Progenitor cell of endocrine pancreas (in vitro differentiated cells): ENCODE measurements at places on chromosomes 7 and 10.

- DNase-seq = no peak
Measured at GRCh38 chr7:126302639-126303038, 950.1 kb downstream of the GRM8 start.

DNA sequence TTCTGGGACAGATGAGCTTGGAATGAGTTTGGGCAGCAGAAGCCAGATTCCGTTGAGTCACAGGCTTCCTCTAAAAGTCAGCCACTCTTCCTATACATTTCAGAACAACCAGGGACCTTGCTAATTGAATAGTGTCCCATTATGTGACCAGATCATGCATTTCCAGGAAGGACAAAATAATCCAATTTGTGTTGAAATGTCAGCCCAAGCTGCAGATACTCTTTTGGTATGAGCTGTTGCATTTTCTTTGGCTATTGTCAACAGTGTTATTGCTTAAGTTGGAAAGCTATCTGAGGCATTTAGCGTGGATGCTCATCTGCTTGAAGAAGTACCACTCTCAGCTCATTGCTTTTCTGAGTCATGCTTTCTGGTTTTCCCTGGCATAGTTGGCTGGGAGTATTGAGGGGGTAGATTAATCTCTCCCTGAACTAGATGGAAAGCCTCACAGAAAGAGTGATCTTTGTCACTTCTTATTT lies 223.7 kb upstream of the HABP2 start:
- no peak for DNase-seq

DNA sequence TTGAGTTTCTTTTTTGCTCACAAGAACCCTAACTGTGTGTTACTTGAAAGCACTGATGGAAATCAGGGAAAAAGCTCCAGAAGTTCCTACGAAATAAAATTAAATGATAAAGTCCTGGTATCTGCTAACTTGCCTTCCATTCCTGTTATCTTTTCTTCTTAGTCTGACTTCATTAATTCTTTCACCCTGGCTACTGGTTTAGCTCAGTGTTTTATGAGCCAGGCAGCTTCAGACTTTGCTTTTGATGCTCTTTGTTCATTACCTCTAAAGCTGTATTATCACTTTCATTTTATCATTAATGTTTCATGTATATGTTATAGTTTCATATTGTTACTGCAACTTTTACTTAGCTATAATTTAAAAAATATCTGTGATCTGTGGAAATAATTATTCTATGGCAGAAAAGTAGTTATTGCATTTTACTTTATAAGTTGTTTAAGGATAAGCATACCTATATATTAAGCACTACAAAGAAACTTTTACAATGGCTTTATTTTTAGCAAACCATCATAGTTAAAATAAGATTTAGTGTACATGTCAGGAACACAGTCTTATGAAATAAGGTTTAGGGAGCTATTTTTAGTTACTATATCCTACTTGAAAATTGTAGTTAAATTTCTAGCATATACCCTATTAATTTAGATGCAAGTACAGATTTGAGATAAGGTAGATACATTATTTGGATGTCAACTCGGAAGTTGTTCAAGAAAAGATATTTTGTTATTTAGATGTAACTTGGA lies 19.3 kb downstream of the PTEN start:
- no peak for DNase-seq

- no peak for DNase-seq
Measured at GRCh38 chr10:72541337-72541736, 84.5 kb downstream of the MICU1 start.

DNA sequence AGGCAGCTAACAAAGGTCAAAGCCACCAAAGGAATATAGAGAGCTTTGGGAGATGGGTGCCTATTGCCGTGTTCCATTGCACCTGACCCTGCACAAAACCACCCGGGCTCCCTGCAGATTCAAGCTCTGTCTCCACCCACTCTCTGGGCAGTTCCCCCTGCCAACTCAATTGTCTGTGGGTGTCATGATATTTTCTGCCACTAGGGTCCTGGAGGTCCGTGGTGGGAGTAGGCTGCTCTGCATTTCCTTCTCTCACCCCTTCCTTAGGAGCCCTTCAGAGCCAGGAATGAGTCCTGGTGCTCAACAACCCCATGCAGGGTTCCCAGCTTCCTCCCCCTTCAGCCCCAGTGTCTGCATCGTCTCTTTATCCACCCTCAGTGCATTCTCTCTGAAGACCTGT lies 34.1 kb downstream of the PNLIPRP2 start:
- DNase-seq = no peak

- DNase-seq = no peak
Measured at GRCh38 chr7:23893176-23893941, 183.3 kb downstream of the STK31 start.

- peak; percentile 96 for DNase-seq
Measured at GRCh38 chr7:74658178-74659004, 873 bp downstream of the GTF2I start.

DNA sequence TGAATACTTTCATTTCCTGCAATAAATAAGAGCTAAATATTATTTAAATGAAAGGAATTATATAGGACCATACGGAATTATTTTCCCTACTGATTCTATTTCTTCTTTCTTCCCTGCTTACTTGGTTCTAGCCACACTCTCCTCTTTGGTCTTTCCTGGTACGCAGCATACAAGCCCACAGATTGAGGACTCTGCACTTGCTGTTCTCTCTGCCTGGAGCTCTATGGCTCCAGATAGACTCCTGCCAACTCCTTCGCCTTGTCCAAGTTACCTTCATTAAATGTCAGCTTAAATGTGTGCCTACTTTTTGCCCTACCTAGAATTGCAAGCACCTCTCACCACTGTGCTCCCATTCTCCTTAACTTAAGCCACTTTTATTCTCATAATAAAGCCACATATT lies 203.4 kb downstream of the MDFIC start:
- no peak for DNase-seq

- DNase-seq = no peak
Measured at GRCh38 chr10:101695404-101695890, 477 bp upstream of the FBXW4 start.

DNA sequence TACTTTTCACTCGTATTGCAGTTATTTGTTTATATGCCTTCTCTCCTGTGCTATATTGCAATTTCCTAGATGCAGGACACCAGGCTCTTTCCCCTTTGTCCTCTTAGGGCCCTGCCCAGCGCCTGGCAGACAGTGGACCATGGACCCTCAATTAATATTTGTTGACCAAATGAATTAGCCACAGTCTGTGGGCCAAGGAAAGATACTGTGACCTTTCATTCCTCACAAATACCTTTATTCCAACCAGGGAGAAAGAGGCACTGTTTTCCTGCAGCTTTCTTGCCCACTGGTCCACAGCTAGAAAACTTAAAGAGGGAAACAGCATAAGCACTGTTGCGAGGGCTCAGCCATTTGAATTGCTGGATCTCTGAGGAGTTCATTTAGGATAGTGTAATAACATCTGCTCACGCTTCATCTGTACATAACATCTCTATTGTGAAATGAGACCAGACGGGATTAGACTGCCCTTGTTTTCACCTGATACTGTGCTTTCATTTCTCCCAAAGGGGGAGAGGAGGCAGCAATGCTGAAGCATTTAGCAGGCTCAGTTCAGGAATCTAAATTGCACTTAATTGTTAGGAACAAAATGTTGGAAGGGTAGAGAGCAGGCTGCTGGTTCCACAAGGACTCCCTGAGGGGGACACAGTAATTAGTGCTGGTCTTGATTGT lies 46.7 kb downstream of the TNS3 start:
- DNase-seq = no peak

GRCh38 chr10:13206546-13207443 lies 27.4 kb downstream of the UCMA start:
- no peak for DNase-seq

DNA sequence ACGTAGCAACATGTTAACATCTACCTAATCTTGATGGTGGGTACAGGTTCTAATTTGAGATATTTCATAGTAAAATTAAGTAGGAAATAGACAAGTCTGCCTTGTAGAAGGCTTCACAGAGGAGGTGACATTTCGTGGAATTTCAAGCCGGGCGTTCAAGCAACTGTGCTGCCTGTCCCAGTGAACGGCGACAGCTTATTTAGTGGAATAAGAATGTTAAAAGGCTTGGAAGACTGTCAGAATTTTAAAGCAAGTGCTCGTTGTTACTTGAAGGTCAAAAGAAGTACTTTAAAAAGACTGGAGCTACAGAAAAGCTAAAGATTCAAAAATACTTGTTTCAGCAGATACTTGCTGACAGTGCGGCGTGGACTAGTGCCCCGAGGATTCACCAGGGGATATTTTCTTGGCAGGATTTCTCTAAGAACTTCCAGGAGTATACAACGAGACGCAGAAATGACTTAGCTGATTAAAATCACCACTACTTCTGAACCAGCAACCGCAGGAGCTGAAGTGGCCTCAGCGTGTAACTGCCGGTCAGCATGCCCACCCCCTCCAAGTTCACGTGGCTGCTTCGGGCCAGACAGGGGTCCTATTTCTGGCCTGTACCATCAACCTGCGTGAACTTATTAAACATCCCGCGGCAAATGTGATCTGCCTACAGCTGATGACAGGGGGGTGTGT lies 46.5 kb downstream of the CTBP2 start:
- DNase-seq = no peak

- DNase-seq = no peak
Measured at GRCh38 chr7:43764039-43764761, 5.7 kb downstream of the BLVRA start.

GRCh38 chr7:15560968-15561367 lies 847 bp downstream of the AGMO start:
- DNase-seq = no peak

- DNase-seq = no peak
Measured at GRCh38 chr10:104350127-104350635, 3.5 kb upstream of the CFAP58 start.

GRCh38 chr7:2523941-2524807 lies 4.6 kb downstream of the LFNG start:
- DNase-seq = peak; percentile 38

GRCh38 chr10:45373576-45374349 lies at the start of gene ALOX5:
Gene ALOX5 (plus strand): TSS chr10:45374216. CDS start chr10:45374280, 64 bp downstream.
- DNase-seq = peak; percentile 44

DNA sequence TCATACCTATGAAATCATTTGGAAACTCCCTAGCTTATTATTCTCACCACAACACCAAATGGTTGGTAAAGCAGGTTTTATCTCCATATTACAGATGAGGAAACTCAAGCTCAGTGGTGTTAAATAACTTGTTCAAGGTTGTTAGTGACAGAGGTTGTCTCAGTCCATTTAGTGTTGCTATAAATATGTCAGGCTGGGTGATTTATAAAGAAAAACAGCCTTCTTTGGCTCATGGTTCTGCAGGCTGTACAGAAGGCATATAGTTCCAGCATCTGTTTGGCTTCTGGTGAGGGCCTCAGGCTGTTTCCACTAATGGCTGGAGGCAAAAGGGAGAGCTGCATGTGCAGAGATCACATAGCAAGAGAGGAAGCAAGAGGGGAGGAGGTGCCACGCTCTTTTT lies 96.6 kb downstream of the ZNF438 start:
- DNase-seq = no peak

GRCh38 chr7:135977742-135978066 lies 545 bp upstream of the MTPN start:
- no peak for DNase-seq

DNA sequence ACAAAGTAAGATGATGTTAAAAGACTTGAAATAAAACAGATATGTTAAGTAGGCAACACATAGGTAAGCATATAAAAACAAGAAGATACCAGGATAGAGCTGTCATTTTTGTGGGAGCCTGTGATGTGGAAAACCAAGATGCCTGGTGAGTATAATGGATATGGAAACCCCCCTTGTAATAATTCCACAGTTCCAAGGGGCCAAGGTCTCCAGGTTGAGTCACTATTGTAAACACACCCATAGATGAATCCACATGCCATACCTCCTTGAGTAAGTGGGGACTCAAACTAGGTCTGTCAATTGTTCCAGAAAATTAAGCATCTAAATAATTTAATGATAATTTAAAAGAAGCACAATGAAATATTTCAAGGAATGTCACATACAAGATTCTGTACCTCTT lies 15.9 kb downstream of the CAV1 start:
- DNase-seq = no peak

- no peak for DNase-seq
Measured at GRCh38 chr10:117689566-117689965, 147.0 kb downstream of the EMX2 start.

- DNase-seq = peak; percentile 12
Measured at GRCh38 chr7:88306590-88307048, at the start of gene STEAP4. Gene STEAP4 (minus strand): TSS chr7:88306894. CDS start chr7:88284269, 22,625 bp downstream.

- no peak for DNase-seq
Measured at GRCh38 chr7:155734445-155734809, 77.8 kb downstream of the SHH start.

DNA sequence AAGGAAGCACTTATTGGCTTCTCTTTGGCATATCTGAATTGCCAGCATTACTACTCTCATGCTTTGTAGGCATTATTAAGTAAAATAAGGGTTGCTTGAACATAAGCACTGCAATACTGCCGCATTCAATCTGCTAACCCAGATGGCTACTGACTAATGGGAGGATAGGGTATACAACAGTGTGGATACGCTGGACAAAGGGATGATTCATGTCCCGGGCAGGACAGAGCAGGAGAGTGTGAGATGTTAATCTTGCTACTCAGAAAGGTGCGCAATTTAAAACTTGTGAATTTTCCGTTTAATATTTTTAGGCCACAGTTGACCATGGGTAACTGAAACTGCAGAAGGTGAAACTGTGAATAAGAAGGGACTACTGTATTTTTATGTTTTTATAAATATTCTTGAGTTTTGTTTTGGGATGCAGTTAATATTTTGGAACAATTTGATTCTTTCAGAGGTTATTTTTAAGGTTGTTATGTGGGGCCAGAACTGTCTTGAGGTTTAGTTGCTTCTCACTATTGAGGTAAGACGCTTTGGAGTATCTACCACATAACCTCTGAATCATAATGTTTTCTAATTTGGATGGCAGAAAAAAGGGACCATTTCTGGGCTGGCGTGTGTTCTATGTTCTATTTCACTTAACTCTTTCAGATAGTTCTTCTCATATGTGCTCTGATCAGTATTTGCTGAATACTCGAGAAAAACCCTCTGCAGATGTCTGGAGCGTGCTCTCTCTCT lies 75.7 kb upstream of the SYPL1 start:
- DNase-seq = no peak

- DNase-seq = no peak
Measured at GRCh38 chr10:72086466-72087391, 1.6 kb downstream of the SPOCK2 start.

- no peak for DNase-seq
Measured at GRCh38 chr7:44052771-44053365, 8.4 kb downstream of the DBNL start.

GRCh38 chr7:39594988-39595620 lies 28.3 kb upstream of the RALA start:
- no peak for DNase-seq

DNA sequence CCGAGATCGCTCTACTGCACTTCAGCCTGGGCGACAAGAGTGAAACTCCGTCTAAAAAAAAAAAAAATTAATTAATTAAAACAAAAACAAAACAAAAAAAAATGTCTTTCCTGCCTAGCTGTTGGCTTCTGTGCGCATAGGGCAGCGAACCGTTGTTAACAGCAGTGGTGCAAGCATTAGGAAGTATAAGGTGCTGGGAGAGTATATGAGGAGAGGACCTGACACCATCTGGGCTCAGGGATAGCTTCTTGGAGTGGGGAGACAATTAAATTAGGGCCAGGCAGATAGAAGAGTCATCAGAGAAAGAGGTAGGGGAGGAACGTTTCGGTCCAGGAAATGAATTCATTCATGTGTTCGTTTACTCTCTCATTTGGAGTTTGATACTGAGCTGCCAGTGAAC lies 46.2 kb upstream of the EZH2 start:
- no peak for DNase-seq

- no peak for DNase-seq
Measured at GRCh38 chr7:100091411-100092181, 2.8 kb downstream of the COPS6 start.

GRCh38 chr10:1153805-1154351 lies 97.7 kb downstream of the WDR37 start:
- no peak for DNase-seq

GRCh38 chr7:29289156-29290021 lies 94.8 kb downstream of the CHN2 start:
- DNase-seq = no peak
